ENCODE measurements at places on chromosomes 12 and 14.

DNA sequence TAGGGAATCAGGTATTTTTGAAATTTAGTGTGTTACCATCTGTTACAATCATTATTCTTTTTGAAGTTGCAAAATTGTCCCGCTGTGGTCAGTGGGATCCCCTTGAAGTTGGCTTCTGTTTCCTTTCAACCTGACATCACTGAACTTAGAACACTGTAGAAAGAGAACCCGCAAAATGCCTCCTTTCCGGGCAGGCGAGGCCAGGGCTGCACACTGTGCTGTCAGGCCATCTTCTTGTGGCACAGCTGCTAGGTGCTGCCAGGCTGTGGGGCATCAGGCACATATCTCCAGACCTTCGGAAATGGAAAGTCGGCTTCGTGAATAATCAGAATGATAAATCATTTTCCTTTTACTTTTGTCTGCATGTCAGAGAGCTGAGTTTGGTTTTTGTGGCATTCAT, 103.5 kb downstream of the GLT1D1 start:
- no peaks in the 10 kb centered on the region for H3K36me3 ChIP-seq
- H3K27ac ChIP-seq = no peak overlapping the region
- DNase-seq = no peak
- H3K4me3 ChIP-seq = no peak overlapping the region

- DNase-seq = no peak
- no peak overlapping the region for H3K27ac ChIP-seq
- H3K36me3 ChIP-seq = no peaks in the 10 kb centered on the region
- H3K27me3 ChIP-seq = peaks cover 15% of the 10 kb centered on the region
Observed at GRCh38 chr12:131493068-131493826, 217.6 kb upstream of the SFSWAP start.

GRCh38 chr14:92520102-92521057, 6.8 kb downstream of the RIN3 start:
- H3K4me1 ChIP-seq = peaks cover 27% of the 10 kb centered on the region
- DNase-seq = no peak
- H3K4me3 ChIP-seq = no peak overlapping the region
- peaks cover 9% of the 10 kb centered on the region for H3K36me3 ChIP-seq

- DNase-seq = no peak
- no peaks in the 10 kb centered on the region for H3K27me3 ChIP-seq
- H3K4me3 ChIP-seq = no peak overlapping the region
- no peaks in the 10 kb centered on the region for H3K36me3 ChIP-seq
Observed at GRCh38 chr14:99035268-99035667, 236.7 kb downstream of the BCL11B start.

- no peak for DNase-seq
- no peaks in the 10 kb centered on the region for H3K36me3 ChIP-seq
- H3K4me3 ChIP-seq = peak overlapping the region; percentile 39
Observed at GRCh38 chr12:104966677-104967076, 8.6 kb upstream of the SLC41A2 start.

DNA sequence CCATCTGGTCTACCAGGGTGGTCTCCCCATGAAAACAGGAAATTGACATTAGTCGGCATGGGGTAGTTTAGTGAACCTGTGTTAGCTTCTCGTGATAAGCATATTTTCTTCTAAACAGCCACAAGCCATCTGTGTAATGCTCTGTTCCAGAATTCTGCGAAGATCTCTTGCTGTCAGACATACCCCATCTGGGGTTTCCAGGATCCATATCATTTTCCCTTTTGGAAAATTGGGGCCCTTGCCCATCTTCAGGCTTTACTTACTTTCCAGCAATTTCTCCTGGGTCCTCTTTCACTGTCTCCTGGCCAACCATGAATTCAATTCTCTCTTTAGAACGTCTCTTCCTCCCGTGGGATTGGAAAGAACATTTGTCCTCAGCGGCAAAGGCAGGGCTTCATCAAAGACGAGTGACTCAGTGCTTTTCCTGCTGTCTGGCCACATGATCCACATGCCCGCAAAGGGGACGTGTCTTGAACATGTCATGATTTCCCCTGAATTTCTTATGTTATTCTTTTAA, 21.4 kb upstream of the NCOR2 start:
- no peak overlapping the region for H3K27ac ChIP-seq
- no peaks in the 10 kb centered on the region for H3K36me3 ChIP-seq
- peaks cover 4% of the 10 kb centered on the region for H3K27me3 ChIP-seq
- no peak overlapping the region for H3K4me3 ChIP-seq
- peaks cover 12% of the 10 kb centered on the region for H3K4me1 ChIP-seq

DNA sequence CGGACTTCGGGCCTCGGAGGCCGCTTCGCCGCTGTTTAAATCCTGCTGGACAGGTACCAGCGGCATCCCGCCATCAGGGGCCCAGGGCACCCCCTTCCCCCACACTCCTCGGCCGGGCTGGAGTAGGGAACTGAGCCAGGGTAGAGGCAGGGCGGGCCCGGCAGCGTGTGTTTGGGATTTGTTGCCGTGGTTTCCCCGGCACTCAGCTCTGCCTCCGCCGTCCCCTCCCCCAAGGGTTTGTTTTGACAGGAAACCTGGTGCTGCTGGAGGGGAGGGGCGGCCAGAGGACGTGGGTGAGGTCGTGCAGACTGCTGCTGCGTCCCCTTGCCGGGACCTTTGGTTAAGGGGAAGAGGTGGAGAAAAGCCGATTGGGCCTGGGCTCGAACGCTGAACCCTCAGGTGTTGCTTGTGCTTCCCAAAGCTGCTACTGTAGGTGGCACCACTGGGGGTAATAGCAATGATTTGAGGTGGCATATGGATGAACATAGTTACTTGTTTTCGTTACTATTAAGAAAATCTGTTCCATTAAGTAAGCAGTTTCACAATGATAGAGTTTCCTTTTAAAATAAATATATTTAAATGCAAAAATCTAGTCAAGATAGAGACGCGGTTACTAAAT, 778 bp downstream of the TCP11L2 start:
- no peaks in the 10 kb centered on the region for H3K27me3 ChIP-seq
- H3K4me1 ChIP-seq = peaks cover 39% of the 10 kb centered on the region
- peaks cover 16% of the 10 kb centered on the region for H3K36me3 ChIP-seq

DNA sequence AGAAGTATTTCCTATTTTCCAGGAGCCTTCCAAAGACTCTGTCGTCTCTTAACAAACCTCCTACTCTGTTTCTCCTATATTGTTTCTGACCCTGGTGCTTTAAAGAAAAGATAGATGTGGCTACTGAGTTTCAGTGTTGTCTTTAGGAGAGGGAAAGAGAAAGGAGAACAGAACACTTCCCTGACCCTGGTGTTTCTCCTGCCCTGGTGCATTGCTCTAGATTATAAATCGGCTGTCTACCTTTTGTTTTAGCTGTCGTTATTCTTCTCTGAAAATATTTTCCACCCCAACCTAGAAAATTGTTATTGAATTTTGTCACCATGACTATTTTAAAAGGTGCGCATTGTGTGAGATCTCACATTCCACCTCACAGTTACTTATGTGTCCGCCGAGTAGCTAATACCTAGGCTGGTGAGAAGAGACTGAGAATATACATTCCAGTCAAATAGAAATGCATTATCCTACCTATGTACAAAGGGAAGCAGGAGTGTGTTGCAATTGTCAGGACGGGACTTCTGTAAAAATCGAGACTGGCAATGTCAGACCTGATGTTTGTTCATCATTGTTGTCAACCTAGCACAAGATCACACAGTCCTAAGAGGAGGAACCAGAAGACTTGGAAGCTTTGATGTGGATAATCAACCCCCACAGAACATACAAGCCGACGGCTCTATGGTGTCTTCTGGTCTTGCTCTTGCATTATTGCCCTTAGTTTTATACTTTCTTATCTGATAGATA, 108.7 kb upstream of the SLC38A4 start:
- no peak overlapping the region for H3K27ac ChIP-seq
- H3K4me3 ChIP-seq = no peak overlapping the region
- H3K4me1 ChIP-seq = no peaks in the 10 kb centered on the region
- no peaks in the 10 kb centered on the region for H3K36me3 ChIP-seq
- peaks cover 3% of the 10 kb centered on the region for H3K27me3 ChIP-seq
- no peak for DNase-seq

DNA sequence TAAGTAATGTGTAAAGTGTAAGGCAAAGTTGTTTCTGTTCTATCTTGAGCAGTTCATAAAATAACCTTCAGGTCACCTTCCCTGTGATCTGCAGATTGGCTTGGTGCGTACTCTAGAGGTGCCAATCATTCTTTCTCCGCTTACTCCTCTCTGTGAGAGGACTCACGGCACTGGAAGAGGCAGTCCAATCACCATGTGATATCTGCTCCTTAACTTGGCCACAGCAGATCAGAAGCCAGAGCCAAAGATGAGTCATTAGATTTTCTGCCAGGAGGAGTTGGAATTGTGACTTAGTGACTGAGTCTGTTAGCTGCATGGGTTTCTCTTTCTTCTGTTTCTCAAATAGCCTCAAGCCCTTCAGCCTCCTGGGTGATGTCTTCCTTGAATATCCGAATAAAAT, 165.5 kb downstream of the SLC41A2 start:
- no peak for DNase-seq
- H3K4me1 ChIP-seq = peaks cover 5% of the 10 kb centered on the region
- no peaks in the 10 kb centered on the region for H3K36me3 ChIP-seq
- H3K27me3 ChIP-seq = no peaks in the 10 kb centered on the region
- no peak overlapping the region for H3K27ac ChIP-seq

GRCh38 chr12:64672925-64673409, 62.7 kb downstream of the RASSF3 start:
- no peak for DNase-seq
- peak overlapping the region; percentile 69 for H3K27ac ChIP-seq
- peak overlapping the region; percentile 57 for H3K4me3 ChIP-seq
- peaks cover 68% of the 10 kb centered on the region for H3K4me1 ChIP-seq
- peaks cover 7% of the 10 kb centered on the region for H3K36me3 ChIP-seq

- H3K27ac ChIP-seq = no peak overlapping the region
- no peaks in the 10 kb centered on the region for H3K4me1 ChIP-seq
- H3K4me3 ChIP-seq = no peak overlapping the region
Observed at GRCh38 chr12:131984334-131984733, 34.6 kb downstream of the EP400 start.

DNA sequence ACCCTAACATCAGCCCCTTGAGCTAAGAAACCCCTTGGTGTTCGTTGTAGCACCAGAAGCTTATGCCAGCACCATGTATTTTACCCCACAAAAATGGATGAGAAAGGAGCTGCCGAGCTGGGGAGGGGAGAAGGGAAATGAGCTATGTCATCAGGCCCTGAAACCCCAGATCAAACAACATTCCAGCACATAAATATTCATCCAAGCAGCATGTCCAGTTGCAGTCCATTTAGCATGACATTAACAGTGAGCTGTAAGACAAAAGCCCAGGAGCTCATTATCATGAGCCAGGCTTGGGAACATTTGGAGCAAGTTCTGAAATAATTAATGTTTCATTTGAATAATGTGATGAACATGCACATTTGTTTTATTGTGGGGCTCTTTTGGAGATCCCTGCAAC, 630.1 kb upstream of the TMEM132C start:
- no peak for DNase-seq
- H3K27me3 ChIP-seq = no peaks in the 10 kb centered on the region
- no peaks in the 10 kb centered on the region for H3K36me3 ChIP-seq
- H3K27ac ChIP-seq = no peak overlapping the region

DNA sequence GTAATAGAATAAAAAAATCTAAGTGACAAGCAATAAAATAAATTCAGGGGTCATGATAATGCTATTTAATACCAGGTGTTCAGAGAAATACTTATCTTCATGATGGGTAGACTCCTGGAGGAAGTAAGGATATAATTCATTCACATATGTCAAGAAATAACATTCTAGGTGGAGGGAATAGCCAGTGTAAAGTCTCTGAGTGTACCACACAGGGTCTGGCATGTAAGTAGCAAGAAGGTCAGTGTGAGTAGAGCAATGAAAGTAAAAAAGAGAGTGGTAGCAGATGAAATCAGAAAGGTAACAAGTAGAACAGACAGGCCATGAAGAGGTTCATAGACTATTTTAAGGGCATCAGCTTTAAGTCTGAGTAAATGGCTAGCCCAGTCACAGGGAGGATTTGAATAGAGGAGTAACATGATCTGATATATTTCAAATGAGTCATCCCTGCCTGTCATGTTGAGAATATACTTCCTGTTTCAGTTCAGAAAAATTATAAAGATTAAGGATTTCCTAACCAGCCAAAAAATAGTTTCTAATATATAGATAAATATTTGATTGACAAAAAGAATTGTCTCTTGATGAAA, 519.9 kb downstream of the C12orf50 start:
- DNase-seq = no peak
- no peaks in the 10 kb centered on the region for H3K27me3 ChIP-seq
- H3K27ac ChIP-seq = no peak overlapping the region
- H3K4me1 ChIP-seq = peaks cover 3% of the 10 kb centered on the region
- no peak overlapping the region for H3K4me3 ChIP-seq

DNA sequence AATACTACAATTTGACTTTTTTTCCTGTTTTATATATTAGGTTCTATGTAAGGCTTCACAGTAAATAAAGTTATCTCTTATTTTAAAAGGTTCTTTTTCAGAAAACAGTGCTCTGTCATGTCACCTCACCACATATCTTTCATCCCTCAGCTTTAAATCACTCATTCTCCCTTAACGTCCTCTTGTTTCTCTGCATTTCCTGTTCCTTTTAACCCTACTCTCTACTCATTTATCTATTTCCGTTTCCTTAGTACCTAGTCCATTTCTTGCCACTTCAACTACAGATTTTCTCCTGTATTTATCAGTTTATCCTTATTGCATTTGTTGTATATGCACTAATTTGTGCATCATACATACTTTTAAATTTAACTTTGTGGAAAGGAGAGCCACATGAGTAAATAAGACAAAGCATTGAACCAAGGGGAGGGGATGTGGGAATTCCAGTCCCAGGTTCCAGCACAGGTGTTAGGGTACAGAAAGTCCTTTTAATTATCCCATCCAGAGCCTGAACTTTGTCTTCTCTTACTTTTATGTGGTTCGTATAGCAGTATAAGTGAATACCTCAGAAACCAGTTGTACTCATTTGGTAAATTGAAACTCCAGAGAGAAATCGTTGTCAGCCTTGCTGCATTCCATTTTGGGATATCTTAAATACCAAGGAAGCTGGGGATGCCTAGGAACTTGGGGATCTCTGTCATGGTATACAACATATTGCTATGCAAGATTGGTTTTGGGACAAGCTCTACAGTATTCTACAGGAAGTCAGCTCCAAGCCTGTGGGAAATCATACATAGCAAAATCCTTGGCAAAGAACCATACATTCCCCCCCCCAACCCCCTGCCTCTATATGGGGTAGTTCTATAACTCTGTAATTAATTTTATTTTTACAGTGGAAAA, 120.5 kb downstream of the DIP2B start:
- peak overlapping the region; percentile 46 for H3K27ac ChIP-seq
- H3K27me3 ChIP-seq = no peaks in the 10 kb centered on the region
- H3K4me1 ChIP-seq = peaks cover 45% of the 10 kb centered on the region
- DNase-seq = no peak

DNA sequence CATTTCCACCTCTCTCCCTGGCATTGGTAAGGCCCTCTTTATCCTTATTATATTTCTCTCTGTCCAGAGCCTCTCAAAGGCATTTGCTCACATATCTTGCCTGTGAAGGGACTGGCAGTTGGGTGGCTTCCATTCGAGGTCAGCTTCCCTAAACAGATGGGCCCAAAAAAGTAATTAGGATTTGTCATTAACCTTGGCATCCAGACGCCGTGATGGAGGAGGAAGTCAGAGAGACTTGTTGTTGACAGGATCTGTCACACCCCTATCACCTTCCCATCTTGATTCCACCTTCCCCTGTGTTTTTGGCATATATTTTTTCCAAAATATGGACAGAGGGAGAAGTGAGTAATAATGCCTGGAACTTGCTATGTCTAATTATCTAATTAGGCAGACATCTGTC, 54.0 kb upstream of the OAS1 start:
- no peak overlapping the region for H3K4me3 ChIP-seq
- DNase-seq = no peak
- H3K4me1 ChIP-seq = no peaks in the 10 kb centered on the region
- peaks cover 20% of the 10 kb centered on the region for H3K27me3 ChIP-seq

Measured in memory B cell (primary cell).